ENCODE measurements at places on chromosomes 6 and 20. TPM values are rescaled to one million over a fixed set of nuclear protein-coding genes. Genes with fewer than 3 reads are reported as not detected.
A peak's percentile ranks its signal among the peaks of the same experiment; 100 is the strongest.

Gene DLK2
- 3.1 TPM for total RNA-seq

Gene NKX2-4
- total RNA-seq: not detected

Gene SMLR1
- not detected for total RNA-seq

Gene PLCB4
- 2.4 TPM for total RNA-seq

DNA sequence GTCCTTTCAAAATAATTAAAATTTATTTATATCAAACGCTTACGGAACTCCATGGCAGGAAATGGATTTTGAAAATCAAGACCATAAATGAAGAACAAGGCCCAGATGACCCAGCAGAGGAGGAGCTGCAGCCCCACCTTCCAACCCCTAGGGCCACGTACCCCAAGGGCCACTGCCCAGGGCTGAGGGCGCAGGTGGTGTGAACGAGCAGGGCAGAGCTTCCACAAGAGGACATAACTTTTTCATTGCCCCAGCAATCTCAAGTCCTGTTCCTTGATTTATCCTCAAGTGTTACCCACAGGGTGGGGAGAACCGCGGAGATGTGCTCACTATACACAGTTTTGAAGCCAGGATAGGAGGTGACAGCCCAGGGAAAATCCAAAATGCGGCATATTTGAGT is 42.8 kb downstream of the PSMG4 start:
- no peak for DNase-seq

GRCh38 chr6:14231071-14231483 is 113.5 kb downstream of the CD83 start:
- no peak for DNase-seq

GRCh38 chr6:11208267-11208666 is 24.2 kb downstream of the NEDD9 start:
- DNase-seq: no peak

DNA sequence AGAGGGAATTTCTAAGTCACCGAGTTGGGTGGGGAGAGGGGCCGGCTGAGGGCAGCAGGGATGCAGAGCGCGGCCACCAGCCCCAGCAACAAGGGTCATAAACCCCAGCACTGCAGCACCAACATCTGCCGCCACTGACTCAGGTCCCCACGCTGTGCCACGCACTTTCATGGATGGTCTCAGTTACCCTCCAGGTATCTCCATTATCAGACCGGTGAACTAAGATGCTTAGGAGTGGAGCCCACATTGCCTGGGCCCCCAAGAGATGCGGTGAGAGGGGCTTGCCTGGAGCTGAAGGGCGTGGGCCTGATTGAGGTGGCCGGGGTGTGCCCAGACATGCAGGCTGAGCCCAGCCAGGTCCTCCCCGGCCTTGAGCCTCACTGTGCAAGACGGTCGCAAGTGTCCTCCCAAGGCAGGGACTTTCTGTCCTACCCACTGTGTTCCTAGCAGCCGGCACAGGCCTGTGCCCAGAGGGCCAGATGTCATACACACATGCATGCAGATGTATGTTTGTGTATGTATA is 19.3 kb downstream of the RBM38 start:
- DNase-seq: no peak

GRCh38 chr20:63772781-63773518 is 33.4 kb downstream of the SLC2A4RG start:
- peak; percentile 32 for DNase-seq

- no peak for DNase-seq
These were observed 858.1 kb downstream of the MAFB start for GRCh38 chr20:39830903-39831302.

DNA sequence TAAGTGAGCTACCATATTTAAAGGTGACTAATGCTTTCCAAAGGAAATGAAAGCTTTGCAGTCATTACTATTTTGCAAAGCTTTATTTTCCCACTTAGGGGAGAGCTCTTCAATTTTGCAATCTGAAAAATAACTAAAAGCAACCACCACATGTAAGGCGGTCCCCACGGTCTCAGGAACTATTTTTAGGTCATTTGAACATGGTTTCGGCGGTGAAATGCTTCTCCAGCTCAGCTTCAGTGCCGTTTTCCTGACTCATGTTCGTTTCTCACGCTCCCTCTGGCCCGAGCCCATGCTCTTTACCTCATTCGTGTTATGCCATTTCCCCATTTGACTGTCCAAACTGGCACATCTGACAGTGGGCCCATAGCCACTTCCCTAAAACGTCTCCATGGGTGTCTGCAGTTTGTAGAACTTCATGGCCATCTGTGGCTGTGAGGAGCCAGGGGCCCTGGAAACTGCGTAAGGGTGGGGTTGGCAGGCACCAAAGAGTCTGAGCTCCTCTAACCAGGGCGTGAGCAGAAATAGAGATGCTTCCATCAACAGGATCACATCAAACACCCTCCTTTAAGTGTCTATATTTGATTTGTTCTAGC is 46.5 kb downstream of the ADTRP start:
- DNase-seq: peak; percentile 1

- no peak for DNase-seq
These were observed 23.3 kb downstream of the EDN3 start for GRCh38 chr20:59323731-59324130.

- no peak for DNase-seq
These were observed 7.9 kb downstream of the ROS1 start for GRCh38 chr6:117417851-117418250.

DNA sequence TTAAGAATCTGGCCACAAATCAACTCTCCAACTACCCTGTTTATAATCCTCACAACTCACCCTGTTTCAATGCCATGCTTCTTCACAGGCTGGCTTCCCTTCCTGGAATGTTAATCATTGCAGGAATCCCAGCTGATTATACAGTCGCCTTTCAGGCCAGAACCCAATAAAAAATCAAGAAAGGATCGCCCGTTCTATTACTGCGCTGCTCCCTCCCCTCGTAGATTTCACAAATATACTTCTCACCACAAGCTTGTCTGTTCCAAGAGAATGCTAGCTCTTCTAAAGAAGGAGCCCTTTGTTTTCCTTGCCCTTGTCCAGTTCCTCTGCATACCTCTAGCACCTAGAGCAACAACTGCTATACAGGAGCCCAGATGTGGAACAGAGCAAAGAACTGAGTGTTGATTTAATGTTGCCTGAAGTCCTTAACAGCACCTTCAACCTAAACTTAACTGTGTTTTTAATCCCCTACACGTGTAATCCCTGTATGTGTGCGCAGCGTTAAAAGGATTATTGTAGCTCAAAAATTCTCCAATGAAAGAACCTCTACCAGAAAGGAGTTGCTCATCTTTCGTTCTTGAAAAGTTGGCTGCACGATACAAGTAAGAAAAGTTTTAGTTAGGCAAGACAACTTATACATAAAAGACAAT is 988 bp downstream of the ECHDC1 start:
- no peak for DNase-seq

- no peak for DNase-seq
These were observed 387.1 kb downstream of the THBS2 start for GRCh38 chr6:168866534-168866933.

- DNase-seq: no peak
These were observed 170.4 kb downstream of the BCKDHB start for GRCh38 chr6:80276861-80277260.

DNA sequence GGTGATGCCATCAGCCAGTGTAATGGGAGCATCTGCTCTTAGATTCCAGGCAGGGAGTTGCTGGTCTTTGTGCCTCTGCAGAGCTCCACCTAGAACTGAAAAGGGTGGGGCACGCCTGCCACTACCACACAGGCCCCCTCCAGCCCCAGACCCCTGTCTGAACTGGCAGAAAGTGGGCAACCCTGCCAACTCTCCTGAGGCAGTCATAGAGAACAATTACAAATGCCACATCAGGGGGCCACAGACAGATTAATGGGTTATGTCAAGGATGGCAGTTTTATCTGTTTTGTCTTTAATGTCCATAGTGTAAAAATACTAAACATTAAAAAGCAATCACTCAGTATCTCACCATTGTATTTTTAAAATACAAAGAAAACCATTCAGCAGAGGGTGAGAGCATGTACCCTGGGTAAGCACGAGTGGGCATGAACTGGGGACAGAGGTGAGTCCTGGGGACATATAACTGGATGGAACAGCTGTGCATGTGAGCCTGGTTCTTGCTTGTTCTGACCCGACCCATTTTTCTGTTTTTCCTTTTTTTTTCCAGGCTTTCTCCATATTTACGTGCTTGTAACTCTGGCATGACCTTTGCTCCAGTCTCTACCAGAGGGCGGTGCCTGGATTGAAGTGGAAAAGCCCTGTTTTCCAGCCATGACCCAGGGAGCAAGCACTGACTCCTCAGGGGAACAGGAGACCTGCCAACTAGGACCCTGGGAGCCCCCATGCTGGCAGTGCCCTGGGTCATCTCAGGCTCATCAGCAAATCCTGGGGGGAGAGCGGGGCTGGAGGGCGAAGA is 8.2 kb downstream of the TRAF3IP2 start:
- DNase-seq: no peak

DNA sequence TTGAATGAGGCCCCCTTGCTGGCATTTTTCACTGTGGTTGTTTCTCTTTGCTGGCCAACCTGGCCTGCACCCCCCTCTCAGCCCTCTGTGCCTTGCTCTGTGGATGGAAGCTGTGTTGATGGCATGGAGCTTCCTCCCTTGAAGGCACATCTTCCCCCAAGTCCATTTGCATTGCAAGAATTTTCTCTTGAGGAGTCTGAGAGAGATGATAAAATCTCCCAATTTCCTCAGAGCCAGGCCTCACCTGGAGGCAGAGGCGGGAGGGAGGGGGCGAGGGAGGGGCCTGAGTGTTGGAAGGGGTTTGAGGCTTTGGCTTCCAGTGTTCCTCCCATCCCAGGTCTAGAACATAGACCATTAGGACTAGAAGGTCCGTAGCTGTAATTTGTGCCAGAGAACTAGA is 175.1 kb downstream of the SCP2D1 start:
- no peak for DNase-seq

GRCh38 chr20:50405235-50405914 is 104.8 kb upstream of the PTPN1 start:
- DNase-seq: no peak

DNA sequence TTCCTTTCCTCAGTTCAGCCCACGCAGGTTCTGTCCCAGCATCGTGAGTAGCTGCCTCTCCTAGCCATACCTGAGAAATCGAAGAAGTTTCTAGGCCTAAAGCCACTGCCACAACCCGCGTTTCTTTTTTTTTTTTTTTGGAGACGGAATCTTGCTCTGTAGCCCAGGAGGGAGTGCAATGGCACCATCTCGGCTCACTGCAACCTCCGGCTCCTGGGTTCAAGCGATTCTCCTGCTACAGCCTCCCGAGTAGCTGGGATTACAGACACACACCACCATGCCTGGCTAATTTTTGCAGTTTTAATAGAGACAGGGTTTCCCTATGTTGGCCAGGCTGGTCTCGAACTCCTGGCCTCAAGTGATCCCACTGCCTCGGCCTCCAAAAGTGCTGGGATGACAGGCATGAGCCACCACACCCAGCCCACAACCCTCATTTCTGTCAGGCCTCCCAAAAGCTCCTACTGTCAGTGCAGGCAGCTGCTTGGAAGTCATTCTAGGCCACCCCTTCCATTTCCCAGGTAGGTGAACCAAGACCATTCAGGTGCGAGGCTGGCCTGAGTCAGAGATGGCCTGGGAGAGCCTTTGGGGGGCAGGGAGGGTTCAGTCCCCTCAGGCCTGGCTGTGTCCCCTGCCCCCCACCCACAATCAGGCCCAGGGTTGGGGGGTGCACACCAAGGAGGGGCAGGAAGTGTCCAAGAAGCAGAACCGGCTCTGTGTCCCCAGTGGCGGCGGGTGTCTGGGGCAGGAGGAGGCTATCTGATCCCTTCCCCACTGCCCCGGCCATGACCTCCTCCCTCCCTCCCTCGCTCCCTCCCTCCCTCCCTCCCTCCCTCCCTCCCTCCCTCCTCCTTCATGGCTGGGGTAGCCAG is 47.2 kb downstream of the NOL4L start:
- DNase-seq: no peak

DNA sequence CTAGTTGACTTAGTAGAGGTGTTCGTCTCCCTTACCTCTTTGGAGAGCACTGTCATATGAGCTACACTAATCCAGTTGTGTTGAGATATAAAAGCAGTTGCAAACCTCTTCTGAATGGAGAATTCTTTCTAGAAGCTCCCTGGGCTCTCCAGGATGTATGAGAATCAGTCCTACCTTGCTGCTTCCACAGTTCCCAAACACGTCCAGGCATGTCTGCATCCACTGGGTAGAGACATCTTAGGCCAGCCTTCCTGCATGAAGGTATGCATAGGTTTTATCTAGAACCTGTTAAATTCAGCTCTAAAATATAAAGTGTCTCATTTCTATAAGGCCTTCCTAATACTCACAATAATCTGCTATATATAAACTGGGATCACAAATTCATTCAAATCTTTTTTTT is 297.7 kb downstream of the CDC5L start:
- no peak for DNase-seq

- no peak for DNase-seq
These were observed 246.1 kb downstream of the SMOC2 start for GRCh38 chr6:168686831-168687730.
